ENCODE measurements at places on chromosomes 4 and X. TPM values are rescaled to one million over a fixed set of nuclear protein-coding genes. Genes with fewer than 3 reads are reported as not detected.

- DNase-seq = peak; percentile 22
Measured at GRCh38 chr4:125013891-125014290, 300.9 kb upstream of the FAT4 start.

- DNase-seq = no peak
Measured at GRCh38 chr4:71697031-71697430, 86.8 kb downstream of the GC start.

GRCh38 chr4:177441061-177441802, 1.0 kb downstream of the AGA start:
- peak; percentile 9 for DNase-seq

EREG gene
- not detected for polyA plus RNA-seq

- DNase-seq = no peak
Measured at GRCh38 chr4:86532851-86533250, 61.3 kb upstream of the PTPN13 start.

SSX4B gene
- not detected for polyA plus RNA-seq

SLC38A5 gene
- 20.1 TPM for polyA plus RNA-seq

CSN1S1 gene
- polyA plus RNA-seq = not detected

DNA sequence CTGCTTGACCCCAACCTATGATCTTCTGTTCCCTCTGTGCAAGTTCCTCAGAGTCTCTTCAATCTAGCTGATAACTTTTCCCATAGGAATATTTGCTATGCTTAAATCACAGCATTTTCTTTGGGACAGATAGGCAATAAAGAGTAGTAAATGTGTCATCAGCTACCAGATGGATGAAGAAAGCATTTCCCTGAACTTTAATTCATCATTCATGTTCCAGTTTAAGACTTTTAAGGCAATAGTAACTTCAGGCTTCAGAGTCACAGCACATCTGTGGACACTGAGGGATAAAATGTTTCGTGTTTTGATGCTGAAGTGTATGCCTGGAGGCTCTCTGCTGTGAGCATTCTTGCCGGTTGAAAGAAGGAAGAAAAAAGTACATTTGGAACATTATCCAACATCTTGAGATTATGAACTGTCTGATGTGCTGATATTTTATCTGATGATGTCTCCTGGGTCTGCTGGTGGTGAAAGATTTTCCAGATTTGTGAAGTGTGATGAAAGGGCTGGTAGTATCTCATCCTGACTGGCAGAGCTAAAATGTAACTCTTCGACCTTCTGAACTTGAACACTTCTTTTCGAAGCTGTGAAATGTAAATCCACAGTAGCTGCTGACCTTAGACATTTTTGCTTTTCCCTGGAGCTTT, 133.7 kb downstream of the DCLK2 start:
- no peak for DNase-seq

DNA sequence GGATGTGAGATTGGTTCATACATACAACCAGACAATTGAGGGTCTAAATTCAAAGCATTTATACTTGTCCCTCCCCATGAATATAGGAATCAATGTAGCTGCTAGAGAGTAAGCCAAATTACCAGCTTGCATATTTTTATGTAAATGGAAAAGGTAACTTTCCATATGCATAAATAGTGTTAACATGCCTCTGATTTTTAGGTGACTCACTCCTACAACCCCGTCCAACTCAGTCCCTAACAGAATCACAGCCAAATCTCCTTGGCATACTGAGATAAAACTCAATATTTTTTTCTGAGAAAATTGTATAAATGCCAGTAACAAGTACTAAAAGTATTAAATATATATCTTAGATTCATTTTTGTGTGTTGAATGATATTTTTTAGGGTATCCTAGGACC, 67.2 kb downstream of the INPP4B start:
- DNase-seq = no peak

GRCh38 chr4:148238811-148239493, 203.3 kb downstream of the NR3C2 start:
- DNase-seq = no peak

DNA sequence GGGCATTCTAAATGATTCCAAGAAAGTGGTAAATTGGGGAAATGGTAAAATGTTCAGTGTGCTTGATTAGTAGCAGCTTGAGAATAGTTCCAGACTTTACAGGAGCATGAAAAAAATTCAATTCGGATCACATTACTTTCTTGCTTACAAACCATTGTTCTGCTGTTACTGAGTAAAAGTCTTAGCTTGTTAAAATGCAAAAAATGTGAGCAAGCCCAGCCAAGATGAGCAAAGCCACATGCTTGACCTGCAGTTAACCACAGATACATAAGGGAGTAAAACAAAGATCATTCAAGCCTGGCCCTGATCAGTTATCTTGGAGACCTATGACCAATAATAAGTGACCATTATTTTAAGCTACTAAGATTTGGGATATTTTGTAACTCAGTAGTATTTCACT, 562.9 kb upstream of the MAGEB2 start:
- no peak for DNase-seq

- DNase-seq = no peak
Measured at GRCh38 chrX:45233531-45233930, 32.9 kb upstream of the DIPK2B start.

DNA sequence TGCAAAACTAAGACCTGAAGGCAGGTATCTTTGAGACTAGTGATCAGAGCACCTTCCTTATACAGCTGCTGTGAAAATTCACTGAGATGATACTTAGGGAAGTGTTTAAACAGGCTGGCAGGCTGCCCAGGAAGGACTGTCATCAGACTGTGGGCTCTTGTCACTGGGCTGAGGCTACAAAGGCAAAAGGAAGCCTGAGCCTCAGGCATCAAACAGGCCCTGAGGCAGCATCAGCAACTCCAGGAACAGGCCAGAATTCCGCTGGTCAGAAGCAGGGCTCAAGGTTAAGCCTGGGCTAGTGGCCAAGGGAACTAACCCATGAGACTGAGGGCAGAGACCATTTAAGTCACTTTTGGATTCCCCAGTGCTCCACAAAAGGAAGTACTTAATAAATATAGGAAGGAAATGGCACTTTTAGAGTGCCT, 12.8 kb downstream of the PJA1 start:
- DNase-seq = no peak

DNA sequence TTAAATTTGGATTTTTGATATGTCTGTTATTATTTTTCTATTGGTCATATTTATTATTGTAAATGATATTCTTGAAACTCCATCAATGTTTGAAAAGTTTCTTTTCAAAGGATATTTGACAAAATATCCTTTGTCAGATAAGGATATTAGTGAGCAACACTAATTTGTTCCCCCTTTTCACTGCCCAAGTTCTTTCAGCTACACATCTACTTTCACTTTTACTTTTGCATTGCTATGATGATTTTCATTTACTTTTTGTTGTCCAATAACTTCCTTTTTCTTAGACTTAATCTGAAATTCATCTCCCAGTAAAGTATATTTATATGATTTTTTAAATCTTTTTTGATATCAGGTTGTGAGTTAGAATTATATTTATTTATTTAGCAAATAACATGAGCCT, 542.3 kb upstream of the ADGRL3 start:
- DNase-seq = no peak

- DNase-seq = no peak
Measured at GRCh38 chrX:139877710-139878414, 55.0 kb downstream of the ATP11C start.

Measured in CD4-positive, alpha-beta memory T cell (primary cell).